Right ventricle myocardium superior (tissue), 1 donor: ENCODE measurements at places on chromosomes 11 and 22.

DNA sequence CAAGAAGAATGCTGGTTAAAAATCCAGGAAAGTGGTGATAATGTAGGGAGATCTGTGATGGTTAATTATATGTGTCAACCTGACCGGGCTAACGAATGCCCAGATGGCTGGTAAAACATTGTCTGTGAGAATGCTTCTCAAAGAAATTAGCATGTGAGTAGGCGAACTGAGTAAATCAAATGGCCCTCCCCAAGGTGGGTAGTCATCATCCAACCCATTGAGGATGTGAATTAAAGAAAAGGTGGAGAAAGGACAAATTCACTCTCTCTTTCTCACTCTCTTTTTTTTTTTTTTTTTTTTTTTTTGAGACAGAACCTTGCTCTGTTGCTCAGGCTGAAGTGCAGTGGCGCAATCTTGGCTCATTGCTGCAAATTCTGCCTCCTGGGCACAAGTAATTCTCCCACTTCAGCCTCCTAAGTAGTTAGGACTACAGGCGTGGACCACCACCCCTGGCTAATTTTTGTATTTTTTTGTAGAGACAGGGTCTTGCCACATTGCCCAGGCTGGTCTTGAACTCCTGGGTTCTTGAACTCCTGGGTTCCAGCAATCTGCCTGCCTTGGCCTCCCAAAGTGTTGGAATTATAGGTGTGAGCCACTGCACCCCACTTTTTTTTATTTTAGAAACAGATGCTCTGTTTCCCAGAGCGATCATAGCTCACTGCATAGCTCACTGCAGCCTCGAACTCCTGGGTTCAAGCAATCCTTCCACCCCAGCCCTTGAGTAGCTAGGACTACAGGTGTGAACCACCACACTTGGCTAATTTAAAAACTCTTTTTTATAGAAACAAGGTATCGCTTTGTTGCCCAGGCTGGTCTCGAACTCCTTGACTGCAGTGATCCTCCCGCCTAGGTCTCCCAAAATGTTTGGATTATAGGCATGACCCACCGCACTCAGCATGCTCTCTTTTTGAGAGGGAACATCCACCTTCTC is 22.0 kb upstream of the P2RY6 start:
- DNase-seq, result no peak

GRCh38 chr11:66428933-66429332 is 8.1 kb downstream of the NPAS4 start:
- no peak for DNase-seq

DNA sequence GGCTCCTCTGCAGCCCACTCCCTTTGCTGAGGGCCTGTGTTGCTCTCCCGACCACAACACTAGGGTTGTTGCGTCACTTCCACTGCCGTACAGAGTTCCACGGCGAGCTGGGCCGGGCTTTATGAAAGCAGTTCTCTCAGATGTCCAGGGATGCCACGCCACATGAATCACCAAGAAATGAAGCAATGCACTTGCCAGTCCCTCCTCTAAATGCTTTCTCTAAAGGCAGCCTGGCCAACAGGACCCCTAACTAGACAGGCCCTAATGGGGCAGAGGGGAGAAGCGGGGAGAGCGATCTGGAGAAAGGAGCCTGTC is 188.7 kb downstream of the CTTN start:
- no peak for DNase-seq

DNA sequence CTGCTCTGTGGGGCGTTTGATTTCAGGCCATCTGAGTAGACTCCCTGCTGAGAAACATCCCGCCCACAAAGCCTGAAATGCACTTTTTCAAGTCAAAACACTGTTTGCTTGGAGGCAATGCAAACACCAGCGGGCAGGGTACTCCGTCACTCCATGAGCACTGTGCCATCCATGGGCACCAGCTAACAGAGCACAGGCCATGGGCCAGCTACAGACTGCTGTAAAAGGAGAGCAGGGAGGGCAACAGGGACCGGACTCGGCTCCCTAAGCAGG is 16.6 kb upstream of the EFCAB6 start:
- no peak for DNase-seq

- DNase-seq, result no peak
Measured at GRCh38 chr11:123301013-123301591, 106.1 kb upstream of the CLMP start.

DNA sequence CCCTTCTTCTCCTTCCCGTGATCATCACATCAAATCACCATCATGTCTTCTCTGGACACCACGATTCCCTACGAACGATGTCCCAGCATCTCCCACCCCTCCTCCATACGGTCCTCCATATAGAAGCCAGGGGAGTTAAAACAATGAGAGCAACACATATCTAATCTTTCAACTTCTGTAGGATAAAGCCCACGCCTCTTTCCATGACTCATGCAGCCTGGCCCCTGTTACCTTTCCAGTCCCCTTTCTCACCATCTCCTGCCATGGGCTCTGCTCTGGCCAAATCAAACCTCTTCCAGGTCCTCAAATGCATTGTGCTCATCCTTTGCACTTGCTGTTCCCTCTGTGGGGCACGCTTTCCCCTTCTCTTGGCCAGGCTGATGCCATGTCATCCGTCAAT is 23.6 kb downstream of the RPS6KA4 start:
- DNase-seq, result no peak

GRCh38 chr11:121610706-121611105 is 157.9 kb upstream of the SORL1-AS1 start:
- DNase-seq, result no peak

DNA sequence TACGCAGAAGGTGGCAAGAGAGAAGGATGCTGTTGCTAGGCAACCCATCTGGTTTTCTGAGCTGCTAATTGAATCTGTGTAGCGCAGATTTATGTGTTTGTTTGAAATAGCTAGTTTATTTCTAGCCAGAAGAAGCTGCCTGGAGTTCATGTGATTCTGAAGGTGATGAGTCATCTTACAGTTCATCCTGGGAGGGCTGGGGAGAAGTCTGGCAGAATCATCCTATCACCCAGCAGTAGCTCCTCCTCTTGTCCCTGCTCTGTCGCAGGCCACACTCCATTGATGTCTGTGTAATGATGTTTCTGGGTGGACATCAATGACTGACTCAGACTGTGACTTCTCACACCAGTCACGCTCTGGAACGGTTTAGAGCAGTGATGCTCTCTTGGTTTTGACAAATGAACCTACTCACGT is 4.8 kb upstream of the FBXO7 start:
- no peak for DNase-seq
